ENCODE measurements at places on chromosomes 3 and 15.

- no peak for DNase-seq
These were observed 406.6 kb upstream of the PPP2R3A start for GRCh38 chr3:135558906-135559305.

DNA sequence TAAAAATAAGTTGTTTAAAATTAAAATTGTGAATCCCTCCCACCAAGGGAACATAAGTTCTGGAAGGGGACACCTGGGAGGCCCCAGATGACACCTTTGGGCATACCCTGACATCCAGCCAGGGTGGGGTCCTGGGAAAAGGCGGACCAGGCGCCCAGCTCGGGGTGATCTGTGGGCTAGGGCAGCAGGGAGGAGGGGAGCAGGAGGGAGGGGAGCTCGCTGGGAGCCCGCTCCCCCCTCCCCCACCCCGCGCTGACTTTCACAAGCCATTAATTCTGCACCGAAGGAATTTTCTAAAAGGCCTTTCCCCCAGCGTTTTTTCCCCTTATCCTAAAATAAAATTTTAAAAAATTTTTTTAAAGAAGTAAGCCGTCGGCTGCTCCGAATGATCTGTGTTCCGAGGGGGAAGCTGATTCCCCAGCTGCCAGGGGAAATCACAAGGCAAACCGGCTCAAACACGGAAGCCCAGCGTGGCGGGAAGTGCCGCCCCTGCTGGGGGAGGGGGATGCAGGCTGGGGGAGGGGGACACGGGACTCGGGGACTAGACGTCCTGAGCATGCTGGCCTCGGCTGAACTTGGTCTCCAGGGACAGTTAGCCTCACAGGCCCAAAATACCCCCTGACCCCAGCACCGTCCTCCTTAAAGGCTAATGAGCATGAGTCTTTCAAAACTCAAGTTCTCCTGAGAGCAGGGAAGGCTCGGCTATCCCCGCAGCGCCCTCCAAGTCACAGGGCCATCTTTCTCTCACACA lies 13.9 kb downstream of the PLXND1 start:
- no peak for DNase-seq

- DNase-seq: no peak
These were observed 13.8 kb upstream of the PLA2G4D start for GRCh38 chr15:42108189-42108588.

DNA sequence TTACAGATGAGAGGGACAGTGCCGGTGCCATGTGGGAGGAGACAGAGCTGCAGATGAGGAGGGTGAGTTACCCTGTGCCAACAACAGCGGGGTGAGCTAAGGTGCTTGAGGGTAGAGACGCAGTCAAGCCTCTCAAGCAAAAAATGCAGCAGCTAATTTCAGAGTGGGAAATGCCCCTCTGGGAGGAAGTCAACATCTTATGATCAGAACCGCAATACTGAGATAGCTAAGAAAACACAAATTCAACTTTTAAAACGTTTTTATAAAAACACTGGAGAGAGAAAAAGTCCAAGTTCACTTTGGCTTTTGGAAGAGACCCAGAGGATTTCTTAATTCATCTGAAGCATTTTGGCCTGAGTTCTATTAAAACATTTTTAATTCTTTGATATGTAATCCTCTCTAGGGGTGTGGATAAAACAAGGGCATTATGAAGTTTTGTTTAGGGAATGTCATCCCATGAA lies 319.2 kb downstream of the SLC9A9 start:
- DNase-seq: no peak

GRCh38 chr3:156388497-156389448 lies 166.1 kb downstream of the SSR3 start:
- DNase-seq: no peak

DNA sequence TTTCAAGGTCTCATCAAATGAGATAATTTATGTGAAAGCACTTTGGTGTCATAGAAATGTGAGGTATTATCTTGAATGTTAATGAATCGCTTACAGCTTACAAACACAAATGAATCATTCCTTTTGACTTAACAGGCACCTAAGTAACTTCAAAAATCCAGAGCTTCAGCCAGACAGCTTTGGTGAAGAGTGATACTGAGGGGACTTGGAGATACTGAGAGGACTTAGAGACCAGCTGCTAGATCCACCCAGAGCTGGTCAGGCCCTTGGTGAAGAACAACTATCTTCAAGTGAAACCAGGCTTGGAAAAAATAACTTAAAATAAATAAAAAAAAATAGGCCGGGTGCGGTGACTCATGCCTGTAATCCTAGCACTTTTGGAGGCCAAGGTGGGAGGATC lies 16.2 kb upstream of the ZFYVE19 start:
- no peak for DNase-seq

- no peak for DNase-seq
These were observed 36.7 kb downstream of the XYLB start for GRCh38 chr3:38383156-38383875.

GRCh38 chr15:69145149-69145693 lies 15.2 kb upstream of the GLCE start:
- DNase-seq: no peak

All from T-helper 9 cell (primary cell).